ENCODE measurements at places on chromosomes 2 and 18. TPM values are rescaled to one million over a fixed set of nuclear protein-coding genes. Genes with fewer than 3 reads are reported as not detected.

Gene C2orf92
- 12.4 TPM for total RNA-seq

Gene HAUS1
- total RNA-seq = 10.8 TPM

Gene FANCL
- total RNA-seq = 4.6 TPM

Gene GRB14
- not detected for total RNA-seq

Gene LGALSL
- total RNA-seq = 0.31 TPM

Gene RBKS
- total RNA-seq = 2.6 TPM

Gene LDLRAD4
- 51.9 TPM for total RNA-seq

Gene RFX8
- 1.1 TPM for total RNA-seq

Gene GULP1
- total RNA-seq = not detected

Gene CEP192
- total RNA-seq = 25.0 TPM

Gene COL3A1
- total RNA-seq = not detected

Gene SANBR
- total RNA-seq = 1.3 TPM

Gene BZW1
- total RNA-seq = 192 TPM

Gene MC4R
- not detected for total RNA-seq

Gene LYG1
- 0.71 TPM for total RNA-seq

Gene KCNF1
- total RNA-seq = not detected

GRCh38 chr2:144324446-144325045 is 195.4 kb downstream of the ZEB2 start:
- no peak for DNase-seq

DNA sequence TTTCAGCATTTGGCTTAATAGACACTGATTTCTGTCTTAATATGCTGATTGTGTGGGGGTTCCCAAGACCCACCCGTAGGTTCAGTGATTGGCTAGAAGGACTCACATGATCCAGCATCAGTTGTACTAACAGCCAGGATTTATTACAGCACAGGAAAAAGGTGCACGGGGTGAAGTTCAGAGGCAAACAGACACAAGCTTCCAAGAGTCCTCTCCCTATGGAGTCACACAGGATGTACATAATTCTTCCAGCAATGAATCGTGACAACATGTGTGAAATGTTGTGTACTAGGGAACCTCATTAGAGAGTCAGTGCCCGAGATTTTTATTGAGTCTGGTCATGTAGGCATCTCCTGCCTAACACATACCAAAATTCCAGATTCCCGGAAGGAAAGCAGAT is 52.8 kb downstream of the GALNT1 start:
- DNase-seq = no peak

GRCh38 chr2:165989851-165990250 is 36.3 kb upstream of the TTC21B start:
- no peak for DNase-seq

GRCh38 chr2:168929031-168929430 is 27.9 kb downstream of the G6PC2 start:
- no peak for DNase-seq

DNA sequence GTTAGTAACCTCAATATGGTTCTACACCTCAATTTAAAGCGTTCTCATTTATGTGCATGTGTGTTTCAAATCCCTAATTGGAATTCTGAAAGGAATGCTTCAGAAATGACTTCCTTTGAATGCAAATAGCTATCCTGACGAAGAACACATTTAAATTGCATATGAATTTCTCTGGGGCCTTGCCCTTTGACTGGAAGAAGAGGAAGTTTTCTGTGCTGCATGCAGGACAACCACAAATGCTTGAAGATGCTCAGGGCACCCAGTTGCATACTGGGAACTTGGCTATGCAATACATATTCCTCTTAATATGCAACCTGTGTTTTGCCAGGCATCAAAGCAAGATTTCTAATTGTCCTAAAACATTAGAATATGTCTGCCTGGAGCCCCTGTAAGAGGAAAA is 55.3 kb downstream of the TMEM178A start:
- no peak for DNase-seq

GRCh38 chr2:197075754-197076337 is 149.3 kb upstream of the PGAP1 start:
- DNase-seq = peak; percentile 26

GRCh38 chr2:232405943-232406510 is 617 bp upstream of the ALPG start:
- DNase-seq = no peak

DNA sequence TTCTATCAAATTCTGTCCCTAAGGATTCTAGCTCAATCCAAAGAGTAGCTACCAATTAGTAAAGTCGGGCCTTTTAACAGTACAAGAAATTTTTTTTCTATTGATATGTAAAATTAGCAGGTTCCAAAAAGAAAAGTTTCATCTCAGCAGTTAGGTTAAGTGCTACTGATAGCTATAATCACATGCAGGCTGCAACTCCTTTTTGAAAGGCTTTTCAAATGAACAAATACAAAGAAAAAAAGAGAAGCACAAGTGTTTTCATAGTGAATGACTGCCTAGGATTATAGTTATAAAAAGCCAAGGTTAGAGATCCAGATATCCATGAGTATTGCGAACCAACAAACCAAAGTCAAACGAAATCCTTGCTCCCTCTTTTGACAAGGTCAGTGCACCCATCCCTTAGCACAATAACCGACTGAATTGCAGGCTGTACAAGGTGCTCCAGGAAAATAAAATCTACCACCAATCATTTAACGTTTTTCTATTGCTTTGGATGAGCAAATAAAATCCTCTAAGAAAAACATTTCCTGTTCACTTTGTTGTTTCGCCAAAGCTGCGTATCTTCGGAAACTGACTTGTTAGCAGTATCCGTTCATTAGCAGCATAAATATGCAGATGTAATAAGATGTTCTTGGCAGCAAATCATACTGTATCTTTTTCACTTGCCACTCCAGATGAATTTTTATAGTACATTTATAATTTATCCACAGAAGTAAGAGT is 100.2 kb downstream of the SRBD1 start:
- DNase-seq = no peak

GRCh38 chr2:157692768-157693167 is 64.1 kb upstream of the ACVR1C start:
- DNase-seq = no peak

DNA sequence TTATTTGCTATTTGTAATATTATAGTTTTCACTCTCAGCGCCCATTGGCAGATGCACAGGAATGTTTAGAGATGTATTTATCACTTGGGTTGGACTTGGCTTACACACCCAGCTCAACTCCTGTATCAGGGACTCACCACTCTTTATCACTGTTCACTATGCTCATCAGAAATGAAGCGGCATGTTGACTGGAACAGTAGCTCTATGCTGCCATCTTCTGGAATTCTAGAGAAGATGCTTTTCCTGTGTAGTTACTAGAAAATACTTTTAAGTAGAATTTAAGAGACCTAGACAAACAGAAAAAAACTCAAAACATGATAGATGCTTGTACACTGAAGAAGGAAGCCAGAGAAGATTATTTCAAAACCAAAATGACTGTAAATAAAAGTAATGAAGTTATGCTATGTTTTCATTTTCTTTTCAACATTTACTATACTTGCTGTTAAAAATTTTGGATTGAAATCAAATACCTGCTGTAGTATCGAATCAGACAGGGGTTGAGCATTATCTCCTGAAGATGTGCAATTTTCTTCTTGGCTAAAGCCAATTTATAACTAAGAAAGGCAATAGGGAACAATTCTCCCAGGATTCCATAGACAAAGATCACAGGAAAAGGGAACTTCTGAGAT is 47.4 kb upstream of the NXPH2 start:
- no peak for DNase-seq

DNA sequence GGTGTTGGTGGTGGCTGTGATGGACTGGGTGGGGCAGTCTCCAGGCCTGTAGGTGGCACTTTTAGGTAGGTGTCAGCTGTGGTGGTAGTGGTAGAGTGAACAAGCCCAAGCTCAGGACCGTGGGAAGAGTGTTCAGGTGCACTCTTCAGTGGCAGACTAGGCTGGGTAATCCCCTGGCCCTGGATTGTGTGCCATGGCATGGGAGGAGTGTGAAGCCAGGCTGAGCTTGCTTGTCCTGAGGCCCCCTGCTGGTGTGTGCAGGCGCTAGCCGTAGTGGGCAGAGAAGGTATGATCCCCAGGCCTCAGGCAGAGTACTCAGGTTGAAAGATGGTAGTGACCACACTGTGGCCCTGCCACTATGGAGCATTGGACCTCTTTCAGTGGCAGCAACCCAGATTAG is 850.3 kb downstream of the DSC3 start:
- DNase-seq = no peak

DNA sequence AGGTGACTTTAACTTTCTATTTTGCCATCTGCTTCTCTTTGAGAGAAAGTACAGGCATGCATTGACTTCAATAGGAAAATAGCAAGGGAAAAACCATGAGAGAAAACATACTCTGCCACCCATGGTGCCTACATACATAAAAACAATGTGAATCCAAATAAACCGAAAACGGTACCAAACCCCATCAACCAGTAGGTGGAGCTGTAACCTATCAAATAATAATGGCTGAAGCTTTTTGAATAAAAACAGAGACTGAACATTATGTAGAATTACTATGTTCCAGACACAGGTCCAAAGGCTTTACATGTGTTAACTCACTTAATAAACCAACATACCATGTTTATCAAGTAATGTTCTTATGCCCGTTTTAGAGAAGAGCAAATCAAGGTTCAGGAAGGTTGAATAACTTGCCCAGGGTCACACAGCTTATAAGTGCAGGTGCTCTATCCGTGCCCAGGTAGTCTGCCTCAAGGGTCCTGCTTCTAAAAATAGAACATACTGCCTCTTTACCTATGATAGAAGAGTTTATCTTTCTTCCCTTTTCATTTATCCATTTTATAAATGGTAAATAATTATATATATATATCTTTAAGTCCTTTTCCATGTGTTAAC is 293.9 kb upstream of the SYT4 start:
- peak; percentile 12 for DNase-seq

GRCh38 chr18:57542126-57542525 is 44.4 kb downstream of the FECH start:
- no peak for DNase-seq

- DNase-seq = no peak
Observed at GRCh38 chr18:45687621-45688020, 36.4 kb upstream of the SLC14A1 start.

- DNase-seq = peak; percentile 17
Observed at GRCh38 chr18:35770376-35771014, 189.0 kb downstream of the GALNT1 start.

- no peak for DNase-seq
Observed at GRCh38 chr2:39703181-39703872, 37.6 kb downstream of the TMEM178A start.

DNA sequence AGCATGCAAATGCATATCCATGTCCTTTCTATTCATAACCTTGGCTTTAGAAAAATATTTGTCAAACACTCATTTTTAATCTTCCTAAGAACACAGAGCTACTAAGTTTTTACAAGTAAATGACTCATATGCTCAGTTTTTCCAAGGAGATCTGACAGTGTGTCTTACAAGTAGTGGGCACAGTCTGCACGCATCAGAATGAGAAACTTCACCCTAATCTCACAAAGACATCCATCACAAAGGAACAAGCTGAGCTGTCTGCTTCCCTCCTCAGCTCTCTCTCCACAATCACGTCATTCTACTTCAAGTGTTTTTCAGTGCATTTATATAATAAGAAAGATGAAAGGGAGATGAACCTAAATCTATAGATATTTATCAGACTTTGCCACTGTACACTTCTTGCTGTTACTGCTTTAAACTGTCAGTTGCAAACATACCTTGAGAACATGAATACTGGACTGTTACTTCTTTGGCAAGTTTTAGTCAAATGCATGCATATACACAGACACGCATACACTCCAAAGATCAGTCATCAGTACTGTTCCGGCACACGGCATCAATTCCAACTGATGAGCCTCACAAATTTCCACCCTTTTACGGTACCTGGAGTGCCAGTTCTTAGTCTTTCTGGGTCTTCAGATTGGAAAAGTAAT is 75.7 kb downstream of the RBMS1 start:
- no peak for DNase-seq

GRCh38 chr2:195360242-195360641 is 296.8 kb upstream of the SLC39A10 start:
- no peak for DNase-seq

GRCh38 chr2:196821195-196821594 is 12.0 kb upstream of the C2orf66 start:
- DNase-seq = no peak

DNA sequence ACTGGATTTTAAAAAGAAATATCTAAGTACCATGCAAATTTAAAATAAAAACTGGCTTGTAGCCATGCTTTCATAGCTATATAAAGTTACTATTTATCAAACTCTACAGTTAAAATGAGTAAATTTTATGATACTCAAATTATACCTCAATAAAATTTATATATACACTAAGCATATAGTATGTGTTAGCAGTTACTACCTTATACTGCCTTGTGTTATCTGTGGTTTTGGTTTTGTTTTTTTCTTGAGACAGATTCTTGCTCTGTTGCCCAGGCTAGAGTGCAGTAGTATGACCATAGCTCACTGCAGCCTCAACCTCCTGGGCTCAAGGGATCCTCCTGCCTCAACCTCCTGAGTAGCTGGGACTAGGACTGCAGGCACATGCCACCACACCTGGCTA is 342.1 kb downstream of the KIAA1328 start:
- no peak for DNase-seq
